ENCODE measurements at places on chromosomes 12 and 14.

- peak; percentile 4 for DNase-seq
These were observed 142.3 kb upstream of the TMPO start for GRCh38 chr12:98373025-98373554.

DNA sequence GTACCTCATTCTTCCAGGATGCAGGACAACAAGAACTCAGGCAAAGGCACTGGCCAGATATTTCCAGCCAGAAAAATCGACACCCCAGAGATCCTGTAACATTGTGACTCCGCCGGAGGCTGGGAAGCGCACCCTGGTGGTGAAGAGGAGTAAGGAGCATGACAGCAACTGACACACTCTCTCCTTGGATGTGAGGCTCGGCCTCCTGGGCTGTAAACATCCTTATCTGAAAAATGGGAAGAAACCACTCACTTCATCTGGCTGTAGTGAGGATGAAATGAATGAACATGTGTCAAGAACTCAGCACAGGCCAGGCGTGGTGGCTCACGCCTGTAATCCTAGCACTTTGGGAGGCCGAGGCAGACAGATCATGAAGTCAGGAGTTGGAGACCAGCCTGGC, 27.5 kb downstream of the TCHP start:
- DNase-seq, result peak; percentile 44

- DNase-seq, result no peak
These were observed 37.0 kb upstream of the TMX1 start for GRCh38 chr14:51202914-51203665.

- DNase-seq, result no peak
These were observed 77.8 kb downstream of the MYF5 start for GRCh38 chr12:80794551-80794950.

- DNase-seq, result no peak
These were observed 168.0 kb downstream of the SLC16A7 start for GRCh38 chr12:59763835-59764234.

GRCh38 chr14:69701857-69702256, 65.1 kb upstream of the SRSF5 start:
- peak; percentile 94 for DNase-seq

DNA sequence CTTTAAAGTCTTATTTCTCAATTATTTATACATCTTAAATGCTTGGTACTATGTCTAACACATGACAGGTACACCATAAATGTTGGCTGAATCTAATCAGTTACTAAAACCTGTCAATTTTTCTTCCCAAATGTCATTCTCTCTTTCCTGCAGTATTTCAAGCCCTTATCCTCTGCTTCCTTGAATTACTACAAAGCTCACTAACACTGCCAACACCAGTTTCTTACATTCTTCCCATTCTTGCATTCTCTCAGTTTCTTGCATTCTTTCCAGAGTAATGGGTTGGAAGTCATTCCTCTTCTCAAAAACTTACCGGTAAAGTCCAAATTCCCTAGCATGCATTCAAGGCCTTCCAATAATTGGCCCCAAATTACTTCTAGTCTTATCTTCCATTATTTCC, 9.6 kb upstream of the SMARCC2 start:
- DNase-seq, result no peak

DNA sequence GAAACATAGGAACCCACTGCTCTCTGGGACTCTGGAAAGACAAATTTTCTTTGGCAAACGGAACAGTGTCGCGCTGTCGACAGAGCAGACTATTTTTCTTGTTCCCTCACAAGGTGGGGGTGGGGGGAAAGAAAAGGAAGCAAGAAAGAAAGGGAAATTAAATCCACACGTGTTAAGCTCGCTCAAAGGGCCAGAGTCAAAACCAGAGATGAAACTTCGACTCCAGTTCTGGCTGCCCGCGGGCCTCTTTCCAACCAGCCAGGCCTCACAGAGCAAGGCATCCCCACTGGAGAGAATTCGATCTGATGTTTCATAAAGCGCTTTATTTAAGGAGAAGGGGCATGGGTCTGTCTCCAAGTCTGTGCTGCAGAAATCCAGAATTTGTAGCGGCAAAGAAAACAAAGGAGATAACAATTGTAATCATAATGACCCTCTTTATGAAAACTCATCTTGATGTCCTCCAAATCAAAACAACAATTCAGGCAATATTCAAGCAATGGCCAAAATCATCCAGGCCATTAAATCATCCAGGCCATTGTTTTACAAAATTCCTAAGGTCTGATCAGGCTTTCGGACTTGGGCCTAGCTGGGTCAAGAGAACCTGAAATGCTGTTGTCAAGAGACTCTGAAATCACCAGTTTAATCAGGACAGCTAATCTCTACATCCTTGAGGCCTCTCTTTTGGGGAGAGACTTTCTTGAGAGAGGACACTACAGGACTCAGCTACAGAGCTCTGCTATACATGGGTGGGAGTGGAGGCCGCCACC, 5.3 kb upstream of the TBX5 start:
- DNase-seq, result no peak

DNA sequence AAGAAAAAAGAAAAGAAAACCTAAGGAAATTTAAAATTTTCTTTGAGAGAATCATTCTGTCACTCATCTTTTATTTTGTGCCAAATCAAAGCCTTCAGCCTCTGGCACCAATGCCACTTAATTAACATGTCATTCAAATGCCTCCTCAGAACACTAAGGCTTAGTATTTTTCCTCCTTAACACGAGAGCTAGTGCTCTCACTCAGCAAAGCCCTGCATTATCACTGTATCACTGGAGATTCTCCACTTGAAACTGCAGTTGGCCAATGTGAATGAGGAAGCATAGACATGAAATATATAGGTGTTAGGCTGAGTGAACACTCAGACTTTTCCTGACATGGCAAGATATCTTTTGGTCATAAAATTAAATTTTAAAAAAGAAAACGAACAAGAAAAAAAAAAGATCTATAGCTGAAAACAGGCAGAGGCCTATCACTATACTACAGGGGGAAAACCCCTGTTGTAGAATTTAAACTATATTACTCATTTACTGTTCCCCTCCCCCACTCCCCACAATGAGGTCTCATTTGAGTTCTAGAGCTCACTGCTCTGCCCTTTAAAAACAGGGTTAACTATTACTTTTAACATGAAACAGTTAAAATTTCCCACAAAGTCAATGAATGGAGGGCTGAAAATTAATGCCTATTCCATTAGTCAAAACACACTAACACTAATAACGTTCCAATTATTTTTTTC, 5.1 kb downstream of the MBIP start:
- no peak for DNase-seq

- no peak for DNase-seq
These were observed 26.6 kb downstream of the UBE3B start for GRCh38 chr12:109504068-109504467.

GRCh38 chr12:65999564-66000280, 130.8 kb downstream of the LLPH start:
- DNase-seq, result no peak

- no peak for DNase-seq
These were observed 43.9 kb downstream of the DCAF4 start for GRCh38 chr14:72970058-72970630.

DNA sequence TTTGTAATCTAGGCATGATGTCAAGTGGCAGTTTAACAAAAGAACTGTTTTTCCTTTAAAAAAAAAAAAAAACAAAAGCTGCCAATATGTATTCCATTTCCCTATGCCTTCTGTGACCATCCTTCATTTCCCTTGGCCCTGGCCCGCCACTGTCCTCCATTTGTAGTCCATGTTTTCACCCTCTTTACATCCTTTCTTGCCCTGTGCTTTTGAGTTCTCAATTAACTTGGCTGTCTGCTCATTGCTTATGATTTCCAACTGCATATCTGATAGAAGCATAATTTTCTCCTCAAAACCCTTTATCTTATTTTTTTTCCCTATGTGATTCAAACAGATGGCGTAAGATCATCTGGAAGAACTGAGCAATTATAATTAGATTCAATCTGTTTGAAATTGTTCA, 297.5 kb downstream of the NAV3 start:
- DNase-seq, result no peak

DNA sequence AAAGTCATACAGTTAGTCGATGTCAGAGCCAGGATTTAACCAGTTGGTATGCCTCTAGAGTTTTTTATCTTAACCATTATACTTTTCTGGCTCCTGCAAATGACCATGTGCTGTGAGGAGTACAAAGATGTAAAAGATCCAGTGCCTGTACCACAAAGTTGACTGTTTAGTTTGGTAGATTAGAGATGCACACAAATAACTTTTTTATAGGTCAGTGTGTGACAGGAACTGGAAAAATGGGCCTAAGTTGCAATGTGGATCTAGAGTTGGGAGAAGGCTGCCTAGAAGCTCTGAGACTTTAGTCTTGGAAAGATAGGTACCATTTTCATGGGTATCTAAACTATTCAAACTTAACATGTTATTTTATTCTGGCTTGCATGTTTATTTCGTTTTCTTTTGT, 32.8 kb upstream of the PPM1H start:
- DNase-seq, result no peak

DNA sequence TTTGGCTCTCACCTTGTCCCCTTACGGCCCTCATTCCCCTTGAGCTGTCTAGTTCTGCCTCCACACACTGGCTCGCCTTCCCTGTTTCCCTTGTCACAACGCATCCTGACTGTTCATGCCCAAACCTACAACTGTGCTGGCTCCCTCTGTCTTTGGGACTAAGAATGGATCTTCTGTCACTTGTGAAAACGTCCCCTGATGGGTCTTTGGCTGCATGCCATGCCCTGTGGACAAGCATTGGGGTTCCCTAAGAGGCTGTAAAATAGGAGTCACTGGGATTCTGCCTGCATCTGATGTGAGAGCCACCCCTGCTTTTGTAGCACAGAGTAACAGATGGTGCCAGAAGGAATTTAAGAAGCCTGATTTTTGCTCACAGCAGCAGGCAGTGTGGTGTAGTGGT, 285.3 kb upstream of the CRY1 start:
- no peak for DNase-seq

GRCh38 chr14:54562334-54562733, 4.6 kb upstream of the SAMD4A start:
- DNase-seq, result no peak

DNA sequence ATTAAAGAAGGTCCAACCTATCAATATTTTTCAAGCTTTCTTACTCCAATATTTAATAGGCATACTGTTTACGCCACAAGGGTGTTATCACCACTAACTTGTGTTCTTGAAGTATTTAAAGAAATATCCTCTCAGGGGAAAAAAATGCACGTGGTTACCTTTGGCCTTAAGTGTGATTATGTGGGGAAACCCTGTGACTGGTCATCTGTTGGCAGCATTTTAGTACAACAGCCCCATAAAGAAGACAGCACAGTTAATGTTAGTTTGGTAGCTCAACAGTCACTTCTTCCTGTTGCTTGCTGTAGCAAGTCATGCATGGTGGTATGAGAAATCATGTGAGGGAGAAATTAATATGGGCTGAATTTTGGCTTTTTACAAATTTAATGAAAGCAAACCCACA, 1021.5 kb upstream of the TMEM132C start:
- no peak for DNase-seq

DNA sequence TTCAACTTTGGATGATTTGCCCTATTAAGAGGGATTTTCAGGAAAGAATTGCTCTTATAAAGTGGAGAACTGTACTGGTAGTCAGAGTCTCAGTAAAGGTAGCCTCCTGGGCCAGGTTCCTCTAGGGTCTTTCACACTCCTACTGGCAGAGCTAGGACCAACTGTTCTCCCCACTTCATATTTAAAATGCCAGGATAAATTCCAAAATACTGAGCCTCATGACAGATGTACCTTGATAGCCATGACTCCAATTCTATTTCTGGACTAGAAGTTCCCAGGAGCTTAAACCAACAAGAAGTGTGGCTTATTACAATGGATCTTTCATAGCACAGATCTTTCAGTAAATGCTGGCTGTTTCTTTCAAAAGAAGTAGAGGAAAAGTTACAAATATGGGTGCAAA, 126.5 kb downstream of the C12orf75 start:
- DNase-seq, result no peak

DNA sequence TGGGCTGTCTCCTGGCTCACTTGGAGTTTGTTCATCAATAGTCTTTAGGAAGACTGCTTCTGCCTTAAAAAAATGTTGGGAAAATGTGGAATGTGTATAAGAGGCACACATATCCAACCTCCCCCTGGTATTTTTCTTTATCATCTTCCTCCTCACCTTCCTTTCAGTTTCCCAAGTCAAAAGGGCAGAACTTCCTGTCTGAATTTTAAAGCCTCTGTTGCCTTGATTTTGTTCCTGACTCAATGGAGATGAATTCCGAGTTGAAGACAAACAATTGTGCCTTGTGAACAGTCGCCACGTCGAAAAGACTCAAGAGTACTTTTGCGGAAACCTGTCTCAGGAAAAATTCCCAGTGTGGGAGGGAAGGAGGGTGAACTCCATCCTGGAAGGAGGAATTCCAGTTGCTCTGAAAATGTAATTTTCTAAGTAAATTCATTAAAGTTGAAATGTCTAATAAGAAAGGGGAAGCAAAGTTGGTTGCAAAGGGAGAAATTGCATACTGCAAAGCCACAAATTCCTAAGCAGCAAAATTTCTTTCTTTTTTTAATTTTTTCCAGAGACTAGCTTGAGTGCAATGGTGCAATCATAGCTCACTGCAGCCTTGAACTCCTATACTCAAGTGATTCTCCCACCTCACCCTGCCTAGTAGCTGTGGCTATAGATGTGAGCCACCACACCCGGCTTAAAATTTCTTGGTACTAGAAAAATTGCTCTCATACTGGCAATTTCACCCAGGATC, 50.2 kb upstream of the ELK3 start:
- DNase-seq, result no peak

- no peak for DNase-seq
These were observed 62.7 kb downstream of the CHST11 start for GRCh38 chr12:104519190-104520019.

DNA sequence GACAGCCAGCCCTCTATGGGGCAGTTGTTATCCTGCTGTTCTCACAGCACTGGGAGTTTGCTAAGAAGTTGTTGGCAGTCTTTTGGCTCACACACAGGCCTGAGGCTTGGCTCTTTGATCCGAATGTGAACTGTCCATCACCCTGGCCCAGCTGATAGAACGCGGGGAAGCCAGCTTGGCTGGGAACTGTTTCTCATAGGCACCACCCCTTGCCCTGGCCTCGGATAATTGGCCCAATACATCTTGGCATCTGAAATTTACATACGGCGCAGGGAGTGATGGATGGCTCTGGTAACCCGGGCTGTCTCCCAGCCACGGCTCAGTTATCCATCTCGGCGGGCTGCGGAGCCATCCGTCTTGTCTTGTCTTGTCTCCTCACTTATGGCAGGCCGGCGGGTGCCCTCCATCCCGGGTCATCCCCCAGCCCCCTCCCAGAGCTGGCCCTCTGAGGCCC, 164.1 kb downstream of the PHETA1 start:
- no peak for DNase-seq

- DNase-seq, result no peak
These were observed 23.0 kb downstream of the TSHR start for GRCh38 chr14:80978403-80978802.

GRCh38 chr12:108326254-108326750, 12.8 kb downstream of the CMKLR1 start:
- DNase-seq, result no peak

GRCh38 chr12:121980191-121980891, 41.3 kb upstream of the BCL7A start:
- DNase-seq, result no peak

DNA sequence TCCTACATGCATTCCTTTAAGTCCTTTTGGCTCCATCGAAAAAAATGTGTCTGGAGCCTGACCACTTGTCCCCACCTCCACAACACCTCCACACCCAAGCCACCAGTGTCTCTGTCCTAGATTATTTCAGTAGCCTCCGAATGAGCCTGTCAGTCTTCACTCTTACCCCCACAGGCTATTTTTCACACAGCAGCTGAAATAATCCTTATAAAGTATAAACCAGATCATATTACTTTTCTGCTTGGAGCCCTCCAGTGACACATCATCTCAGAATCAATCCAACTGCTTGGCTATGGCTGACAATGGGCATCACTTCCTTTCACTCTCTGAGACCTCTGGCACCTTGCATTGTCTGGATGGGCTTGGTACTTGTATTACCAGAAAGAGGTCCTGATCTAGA, 44.9 kb downstream of the BBS10 start:
- DNase-seq, result no peak

Measured in hematopoietic multipotent progenitor cell treated with erythropoietin and hydrocortisone succinate and interleukin-3 and kit ligand, for 15 days (in vitro differentiated cells).